ENCODE measurements at places on chromosomes 4 and X.

- DNase-seq, result no peak
Measured at GRCh38 chr4:35539404-35540055, 704.8 kb downstream of the ARAP2 start.

DNA sequence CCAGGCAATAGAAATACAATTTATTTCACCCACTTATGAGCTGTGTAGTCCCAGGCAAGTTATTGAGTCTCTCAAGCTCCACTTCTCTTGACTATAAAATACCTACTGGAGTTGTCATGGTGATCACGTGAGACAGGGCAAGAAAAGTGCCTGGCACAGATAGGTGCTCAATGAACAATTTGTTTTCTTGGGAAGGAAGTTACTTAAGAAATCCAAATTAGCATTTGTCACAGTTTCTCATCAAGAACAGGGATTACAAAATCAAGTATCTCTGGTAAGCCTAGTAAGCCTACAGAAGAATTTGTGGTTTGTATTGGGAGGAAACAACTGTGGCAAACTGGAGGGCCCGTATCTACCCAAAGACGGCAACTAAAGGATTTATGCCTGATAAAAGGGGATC lies 37.5 kb upstream of the RASGEF1B start:
- no peak for DNase-seq

GRCh38 chr4:108763226-108763593 lies 357 bp upstream of the ETNPPL start:
- peak; percentile 4 for DNase-seq

GRCh38 chr4:161252520-161253141 lies 911.2 kb downstream of the FSTL5 start:
- DNase-seq, result no peak

GRCh38 chrX:80021621-80022020 lies 7.1 kb downstream of the TBX22 start:
- no peak for DNase-seq

DNA sequence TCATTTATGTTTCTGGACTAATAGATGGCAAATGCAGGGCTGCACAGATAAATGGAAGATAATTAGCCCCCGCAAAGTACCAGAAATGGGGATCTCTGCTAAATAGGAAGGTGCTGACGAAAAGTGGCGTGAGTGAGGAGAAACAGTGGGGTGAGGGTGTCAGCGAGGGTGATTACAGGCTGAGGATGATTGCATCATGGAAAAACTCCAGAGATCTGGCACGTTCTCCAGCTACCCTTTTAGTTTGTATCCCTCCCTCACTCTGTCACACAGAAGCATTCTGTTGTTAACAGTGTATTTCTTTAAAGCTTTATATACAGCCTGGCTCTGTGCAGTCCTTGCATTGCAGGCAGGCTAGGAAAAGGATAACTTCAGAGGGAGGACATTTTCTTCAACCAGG lies 309.6 kb upstream of the DDX53 start:
- no peak for DNase-seq

DNA sequence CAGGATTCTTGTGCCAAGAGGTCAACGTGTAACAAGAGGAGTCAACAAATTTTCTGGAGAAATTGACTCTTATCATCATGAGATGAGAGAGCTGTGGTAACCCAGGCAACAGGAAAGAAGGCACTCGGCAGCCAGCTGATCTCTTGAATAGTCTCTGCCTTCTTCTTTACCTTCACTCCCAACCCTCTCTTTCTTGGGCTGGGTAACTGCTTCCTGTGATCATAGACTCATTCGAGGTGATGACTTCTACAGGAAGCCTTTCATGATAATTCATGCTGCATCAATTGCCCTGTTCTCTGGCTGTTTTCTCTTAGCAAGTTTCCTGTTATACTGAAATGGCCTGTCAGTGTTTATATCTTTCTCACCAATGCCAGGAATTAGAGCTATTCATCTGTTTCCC lies 70.8 kb upstream of the FSTL5 start:
- no peak for DNase-seq

GRCh38 chrX:56738670-56739069 lies 9.6 kb downstream of the NBDY start:
- DNase-seq, result no peak

- no peak for DNase-seq
Measured at GRCh38 chr4:37732526-37733186, 46.5 kb upstream of the RELL1 start.

GRCh38 chr4:15215109-15215508 lies 212.7 kb upstream of the C1QTNF7 start:
- no peak for DNase-seq

DNA sequence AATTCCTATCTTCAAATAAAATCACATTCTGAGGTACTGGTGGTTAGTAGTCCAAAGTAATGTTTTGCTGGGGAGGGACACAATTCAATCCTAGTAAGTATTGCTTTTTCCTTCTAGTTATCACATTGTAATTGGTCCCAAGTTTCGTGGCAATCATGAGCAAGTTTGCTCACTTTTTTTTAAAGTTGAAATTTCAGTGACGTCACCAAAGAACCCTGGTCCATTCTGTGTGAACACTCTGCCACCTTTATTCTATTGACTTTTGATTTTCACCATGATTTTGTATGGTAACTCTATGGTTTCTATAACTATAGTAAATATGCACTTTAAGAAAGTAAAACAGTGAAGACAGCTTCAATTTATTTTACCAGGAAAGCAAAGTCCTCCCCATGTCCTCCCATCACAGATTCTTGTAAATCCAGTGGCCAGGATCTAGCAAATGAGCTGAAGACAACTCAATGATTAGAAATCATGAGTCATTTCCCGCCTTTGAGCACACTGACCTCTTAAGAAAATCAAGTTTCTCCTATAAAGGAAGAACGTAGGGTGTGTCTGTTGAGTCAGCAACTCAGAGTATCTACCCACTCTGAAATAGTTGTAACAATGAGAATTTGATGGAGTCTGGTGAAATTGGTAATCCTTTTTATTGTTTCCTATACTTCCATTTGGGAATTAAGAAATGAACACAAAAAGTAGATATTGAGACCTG lies 1306.6 kb upstream of the PABPC4L start:
- no peak for DNase-seq

DNA sequence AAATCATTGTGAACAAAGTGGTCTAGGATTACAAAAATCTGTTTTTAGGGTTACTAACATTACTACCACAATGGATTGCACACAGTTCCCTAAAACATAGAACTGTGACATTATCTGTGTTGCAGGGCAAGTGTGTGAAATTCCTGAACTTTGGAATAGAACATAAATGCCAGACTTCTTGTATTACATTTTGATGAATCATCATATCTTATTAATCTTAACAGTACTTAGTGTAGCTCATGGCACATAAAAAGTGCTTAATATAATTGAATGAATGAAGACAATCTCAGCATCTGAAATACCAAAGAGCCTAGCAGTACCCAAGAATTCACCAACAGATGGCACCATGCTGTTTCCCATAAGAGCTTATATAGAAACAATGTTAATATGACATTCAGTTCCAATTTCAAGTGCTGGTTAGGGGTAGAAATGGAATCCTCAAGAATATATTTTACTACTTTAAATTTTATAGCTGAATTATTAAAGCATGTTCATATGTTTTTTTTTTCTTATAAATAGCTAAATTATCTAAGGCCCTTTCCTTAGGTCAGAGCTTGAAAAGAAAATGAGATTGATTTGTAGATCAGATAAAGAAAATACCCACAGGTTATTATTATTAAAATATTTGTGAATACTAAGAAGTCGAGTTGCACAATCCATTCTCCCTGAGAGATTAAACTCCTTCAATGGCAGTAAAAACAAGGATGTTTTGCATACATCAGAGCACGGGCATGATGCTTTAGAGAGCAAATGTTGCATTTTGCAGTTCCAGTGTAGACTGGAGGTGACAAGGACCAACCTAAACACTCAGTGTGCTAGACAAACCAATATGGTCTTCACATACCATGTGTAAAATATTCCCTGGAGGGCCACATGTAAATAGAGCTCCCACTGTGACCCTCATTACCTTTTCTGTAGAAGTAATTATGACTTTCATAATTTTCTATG lies 25.7 kb upstream of the SHISA3 start:
- DNase-seq, result peak; percentile 54

DNA sequence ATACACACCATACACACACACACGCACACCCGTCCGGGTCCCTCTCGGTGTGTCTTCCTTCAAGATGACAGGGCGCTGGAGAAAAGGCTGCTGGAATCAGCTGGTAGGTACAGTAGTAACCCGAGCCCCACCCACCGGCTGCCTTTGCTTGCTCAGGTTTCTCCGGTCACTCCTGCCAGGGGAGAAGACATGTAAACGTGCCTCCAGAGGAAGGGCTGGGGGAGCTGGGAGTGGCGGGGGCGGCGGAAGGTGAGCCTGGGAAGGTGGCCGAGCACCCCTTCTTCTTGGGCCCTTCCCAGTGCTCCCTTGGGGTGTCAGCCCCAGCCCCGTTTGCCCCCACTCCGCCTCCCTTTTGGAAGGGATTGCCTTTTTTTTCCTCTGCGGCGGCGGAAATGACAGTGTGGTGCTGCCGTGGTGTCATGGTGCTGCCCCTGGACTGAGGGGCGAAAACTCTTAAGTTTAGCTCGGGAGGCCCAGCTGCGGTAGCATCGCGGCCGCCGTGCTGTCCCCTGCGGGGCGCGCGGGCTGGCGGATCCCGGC lies at the start of gene MID2:
Gene MID2, plus strand, starts transcription at position 169 of the 540 bp plus-strand sequence. CDS start 561 bp downstream, outside the sequence.
- peak; percentile 67 for DNase-seq

GRCh38 chr4:55078987-55079386 lies 46.4 kb downstream of the KDR start:
- peak; percentile 27 for DNase-seq

- DNase-seq, result no peak
Measured at GRCh38 chrX:5648941-5649568, 579.6 kb downstream of the NLGN4X start.

DNA sequence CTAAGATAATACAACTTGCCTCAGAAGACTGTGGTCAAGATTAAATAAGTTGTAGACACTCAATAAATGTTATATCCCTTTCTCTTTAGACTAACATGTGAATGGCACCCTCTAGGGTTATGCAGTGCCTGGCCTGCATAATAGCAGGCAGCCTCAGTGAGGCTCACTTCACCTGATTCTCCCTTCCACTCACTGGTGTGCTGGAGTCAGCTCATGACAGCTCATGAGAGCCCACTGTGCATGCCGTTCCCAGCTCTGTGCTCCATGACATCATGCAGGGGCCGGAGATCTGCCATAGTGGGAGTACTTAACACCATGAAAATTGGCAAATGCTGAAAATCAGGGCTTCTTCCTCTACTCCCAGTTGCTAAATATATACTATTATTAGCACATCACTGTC lies 64.5 kb downstream of the TEC start:
- no peak for DNase-seq

- peak; percentile 23 for DNase-seq
Measured at GRCh38 chr4:7294176-7294756, 101.9 kb downstream of the SORCS2 start.

- DNase-seq, result no peak
Measured at GRCh38 chr4:151678048-151678872, 82.5 kb downstream of the GATB start.

GRCh38 chr4:121034017-121034416 lies 38.3 kb downstream of the NDNF start:
- DNase-seq, result no peak

GRCh38 chrX:105314458-105314857 lies 94.0 kb upstream of the TEX13A start:
- no peak for DNase-seq

DNA sequence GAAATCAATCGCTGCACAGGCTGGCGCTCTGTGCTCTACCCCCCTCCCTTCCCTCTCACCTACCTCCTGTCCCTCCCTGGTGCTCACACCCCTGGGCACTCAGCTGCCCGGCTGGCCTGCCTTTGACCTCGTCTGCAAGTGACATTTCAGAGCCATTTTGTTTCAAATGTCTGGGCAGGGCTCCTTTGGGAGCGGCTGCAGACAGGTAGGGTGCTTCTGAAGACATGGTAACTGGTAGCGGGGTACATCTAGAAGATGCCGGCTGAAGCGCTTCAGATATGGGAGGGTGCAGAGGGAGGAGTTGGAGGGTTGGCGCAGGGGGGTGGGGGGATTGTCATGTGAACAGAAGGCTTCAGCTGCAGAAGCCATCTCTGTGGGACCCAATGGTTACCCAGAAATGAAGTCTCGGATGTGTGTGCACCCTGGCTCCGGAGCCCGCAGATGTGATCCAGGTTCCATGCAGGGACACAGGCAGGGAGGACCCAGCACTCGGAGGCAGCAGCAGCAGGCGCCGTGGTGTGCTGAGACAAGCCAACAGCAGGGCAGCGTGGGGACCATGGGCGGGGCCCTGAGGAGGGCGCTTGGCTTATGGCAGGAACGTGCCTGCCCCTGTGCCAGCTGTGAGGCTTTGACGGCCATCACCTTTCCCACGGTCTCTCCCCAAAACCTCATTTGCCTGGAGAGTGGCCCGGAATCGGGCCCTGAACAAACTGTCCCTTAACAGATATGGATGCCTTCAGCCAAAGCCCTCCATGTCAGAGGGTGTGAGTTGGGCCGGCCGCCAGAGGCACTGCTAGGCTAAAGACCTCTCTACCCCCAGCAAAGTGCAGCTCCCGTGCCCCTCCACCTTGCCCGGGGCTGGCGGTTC lies 7.6 kb upstream of the DUSP9 start:
- DNase-seq, result no peak

DNA sequence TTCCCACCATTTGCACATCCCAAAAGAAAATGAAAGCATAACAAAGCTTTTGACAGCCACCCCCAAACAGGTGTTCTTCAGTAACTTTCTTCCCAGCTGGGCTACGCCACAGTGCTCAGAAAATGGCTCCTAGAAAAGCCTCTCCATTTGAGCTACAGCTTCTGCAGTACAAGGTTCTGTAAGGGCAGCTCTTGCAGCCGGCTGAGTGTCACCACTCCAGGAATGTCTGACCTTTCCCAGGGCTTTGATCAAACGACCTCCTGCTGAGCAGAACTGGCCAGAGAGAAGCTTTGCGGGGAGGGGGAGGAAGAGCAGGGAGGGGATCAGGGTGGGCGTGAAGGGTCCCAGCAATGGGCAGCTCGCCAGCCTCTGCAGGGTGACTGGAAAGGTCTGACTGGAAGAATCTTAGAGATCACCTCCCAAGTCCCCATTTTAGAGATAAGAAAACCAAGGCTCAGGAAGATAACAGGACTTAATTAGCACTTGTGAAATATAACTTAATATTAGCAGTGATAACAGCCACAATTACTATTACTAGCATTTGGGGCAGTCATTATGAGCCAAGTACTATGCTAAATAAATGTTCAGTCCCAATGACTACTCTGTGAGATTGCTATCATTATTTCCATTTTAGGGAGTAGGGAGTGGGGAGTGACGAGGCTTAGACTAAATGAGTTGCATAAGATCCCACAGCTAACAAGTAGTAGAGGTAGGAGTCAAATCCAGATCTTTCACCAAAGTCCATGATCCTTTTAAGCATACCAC lies 51.1 kb downstream of the LEF1 start:
- DNase-seq, result no peak

Data from left lung (tissue), 14 donors.